Lower leg skin (tissue), 4 donors: ENCODE measurements at places on chromosomes 7 and 10. TPM values are rescaled to one million over a fixed set of nuclear protein-coding genes. Genes with fewer than 3 reads are reported as not detected.

GRCh38 chr7:18102576-18102975 lies 74.9 kb upstream of the PRPS1L1 start:
- no peak for DNase-seq

DNA sequence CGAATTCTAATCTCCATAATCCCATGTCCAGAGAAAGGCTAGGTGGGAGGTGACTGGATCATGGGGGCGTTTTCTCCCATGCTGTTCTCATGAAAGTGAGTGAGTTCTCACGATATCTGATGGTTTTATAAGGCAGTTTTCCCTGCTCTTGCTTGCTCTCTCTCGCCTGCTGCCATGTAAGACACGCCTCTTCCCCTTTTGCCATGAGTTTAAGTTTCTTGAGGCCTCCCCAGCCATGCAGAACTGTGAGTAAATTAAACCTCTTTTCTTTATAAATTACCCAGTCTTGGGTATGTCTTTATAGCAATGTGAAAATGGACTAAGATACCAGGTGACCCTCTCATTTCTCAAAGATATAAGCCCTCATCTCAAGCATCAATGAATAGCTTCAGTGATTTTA lies 1.1 kb upstream of the ACTA2 start:
- no peak for DNase-seq

DNA sequence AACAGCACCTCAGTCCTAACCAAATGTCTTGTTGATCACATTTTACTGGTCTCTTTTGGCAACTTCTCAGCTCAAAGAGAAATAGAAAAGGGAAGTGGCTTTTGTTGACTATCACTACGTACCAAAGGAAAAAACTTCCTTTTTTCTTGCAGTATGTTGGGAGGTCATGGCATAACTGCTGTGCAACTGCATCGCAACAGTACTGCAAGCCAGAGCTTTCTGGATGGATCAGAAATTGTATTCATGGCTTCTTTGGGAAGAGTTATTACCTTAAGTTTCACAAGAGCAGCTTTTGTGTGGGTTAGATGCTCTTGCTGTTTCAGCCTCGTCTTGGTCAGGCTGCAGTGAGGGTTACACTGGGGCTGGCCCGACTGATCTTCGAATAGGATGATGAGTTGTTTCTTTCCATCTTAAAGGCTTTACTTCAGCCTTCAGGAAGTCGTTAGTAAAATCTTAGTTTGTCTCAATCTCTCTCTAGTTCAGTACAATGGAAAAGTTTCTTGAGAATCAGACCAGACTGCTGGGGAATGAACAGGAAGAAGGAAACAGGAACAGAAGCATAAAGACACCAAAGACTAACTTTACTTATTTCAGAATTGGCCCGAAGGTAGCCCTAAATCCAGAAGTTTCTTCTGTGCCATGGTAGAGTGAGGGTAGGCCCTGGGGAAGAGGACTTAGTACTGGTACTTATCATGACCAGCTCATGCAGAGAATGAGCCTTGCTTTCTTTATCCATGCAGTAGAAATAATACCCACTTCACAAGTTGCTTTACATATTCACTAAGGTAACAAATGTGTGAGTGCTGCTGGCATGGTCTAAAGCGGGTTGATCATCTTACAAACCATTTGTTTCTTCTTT lies 153.6 kb downstream of the CELF2 start:
- no peak for DNase-seq

- no peak for DNase-seq
Measured at GRCh38 chr7:102306916-102307677, 20.4 kb downstream of the SH2B2 start.

CUL1 gene
- 56.5 TPM for total RNA-seq

CACNB2 gene
- total RNA-seq = 5.0 TPM

HSPA12A gene
- total RNA-seq = 9.3 TPM

ZNF117 gene
- 6.8 TPM for total RNA-seq

DNA sequence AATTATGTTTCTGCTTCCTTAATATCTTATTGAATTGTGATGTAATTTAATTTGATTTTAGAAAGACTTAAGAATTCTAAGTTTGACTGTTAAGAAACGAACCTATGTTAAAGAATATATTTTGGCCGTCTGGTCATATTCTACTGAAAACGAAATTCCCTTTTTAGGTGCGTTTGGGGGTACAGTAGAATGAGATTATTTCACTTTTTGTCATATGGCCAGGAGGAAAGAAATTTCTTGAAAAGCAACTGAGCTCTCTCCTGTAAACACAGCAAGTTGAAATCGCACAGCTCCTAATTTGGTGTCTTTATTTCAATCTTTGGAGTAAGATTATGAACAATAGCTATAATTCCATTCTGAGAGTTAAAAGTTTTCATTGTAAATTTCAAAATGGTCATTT lies 227.6 kb downstream of the CACNB2 start:
- DNase-seq = no peak

- DNase-seq = no peak
Measured at GRCh38 chr7:121394709-121395140, 1.4 kb downstream of the FAM3C start.

GRCh38 chr7:49527182-49527581 lies 246.3 kb upstream of the VWC2 start:
- no peak for DNase-seq

DNA sequence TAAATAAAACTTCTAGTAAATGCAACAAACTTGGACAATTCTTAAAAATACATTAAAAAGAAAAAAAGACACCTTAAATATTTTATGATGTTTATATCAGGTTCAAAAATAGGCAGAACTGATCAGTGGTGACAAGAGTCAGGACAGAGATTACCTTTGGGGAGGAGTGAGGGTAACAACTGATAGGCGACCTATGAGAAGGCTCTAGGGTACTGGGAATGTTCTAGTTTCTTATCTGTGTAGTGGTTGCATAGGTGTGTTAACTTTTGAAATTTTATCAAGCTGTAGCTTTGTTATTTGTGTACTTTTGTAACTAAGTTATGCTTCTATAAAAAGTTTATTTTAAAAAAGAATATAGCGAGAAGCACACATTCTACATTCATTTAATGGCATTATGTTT lies 75.1 kb upstream of the STRIP2 start:
- DNase-seq = no peak

- DNase-seq = no peak
Measured at GRCh38 chr7:97269741-97270140, 152.2 kb downstream of the SDHAF3 start.

HOXA9 gene
- 43.1 TPM for total RNA-seq

HOXA3 gene
- 20.2 TPM for total RNA-seq

GRCh38 chr10:109866168-109866994 lies 56.9 kb downstream of the XPNPEP1 start:
- peak; percentile 62 for DNase-seq

DNA sequence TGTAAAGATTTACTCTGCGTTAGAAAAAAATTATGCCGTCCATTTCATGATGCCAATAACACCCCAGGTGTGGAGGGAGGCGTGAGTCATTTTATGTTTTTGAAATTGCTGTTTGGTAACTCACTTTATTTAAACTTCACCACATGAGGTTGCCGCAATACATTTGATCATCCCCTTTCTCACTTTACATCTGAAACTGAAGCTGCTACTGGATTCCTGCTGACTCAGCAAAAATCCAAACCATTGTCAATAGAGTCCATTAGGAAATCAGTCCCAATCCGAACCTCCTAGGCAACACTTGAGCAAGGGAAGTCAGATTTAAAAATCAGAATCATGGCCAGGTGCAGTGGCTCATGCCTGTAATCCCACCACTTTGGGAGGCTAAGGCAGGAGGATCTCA lies 136.6 kb upstream of the SVIL start:
- no peak for DNase-seq

DNA sequence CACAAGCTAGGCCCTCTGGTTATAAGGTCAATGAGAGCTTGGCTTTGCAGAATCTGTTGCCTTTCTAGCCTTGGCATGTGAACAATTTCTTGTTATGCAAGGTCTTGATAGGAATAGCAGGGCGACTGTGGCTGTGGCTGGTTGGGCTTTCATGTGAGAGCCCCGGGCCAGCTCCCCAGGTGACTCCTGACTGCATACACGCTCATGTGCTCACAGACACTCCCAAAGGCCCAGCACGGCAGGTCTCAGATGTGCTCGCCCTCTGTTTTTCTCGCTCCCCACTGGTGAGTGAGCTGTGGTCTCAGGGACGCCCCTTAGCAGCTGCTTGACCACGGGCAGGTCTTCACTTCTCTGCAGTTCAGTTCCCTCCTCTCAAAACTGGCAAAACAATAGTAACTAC lies 37.1 kb upstream of the ZNF32 start:
- DNase-seq = peak; percentile 85

DNA sequence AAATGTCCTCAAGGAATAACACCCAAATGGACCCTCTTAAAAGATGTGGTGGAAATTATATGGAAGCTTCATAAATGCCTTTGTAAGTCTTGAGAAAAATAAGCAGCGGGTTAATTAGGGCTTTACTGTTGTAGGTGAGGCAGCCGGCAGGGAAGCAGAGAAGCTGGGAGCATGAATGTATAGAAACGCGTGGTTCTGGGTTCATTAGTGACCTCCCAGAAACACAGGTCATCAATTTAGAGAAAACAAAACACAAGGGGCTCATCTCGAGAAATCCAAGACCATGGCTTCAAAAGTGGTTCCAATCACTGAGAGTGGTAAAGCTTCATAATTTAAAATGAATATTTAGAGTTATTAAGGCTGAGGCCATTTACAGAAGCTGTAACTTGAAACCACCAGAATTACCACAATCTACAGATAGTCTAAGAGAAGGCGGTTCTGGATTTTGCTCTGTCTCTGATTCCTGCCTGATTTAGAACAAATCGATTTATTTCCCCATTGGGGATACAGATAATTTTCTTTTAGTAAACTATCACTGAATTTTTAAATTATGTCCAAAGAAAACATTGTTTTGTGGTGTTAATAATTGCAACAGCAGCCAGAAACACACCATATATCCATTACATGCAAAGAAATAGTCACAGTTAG lies 20.7 kb downstream of the GARIN1A start:
- peak; percentile 31 for DNase-seq

- no peak for DNase-seq
Measured at GRCh38 chr7:43083106-43083505, 29.3 kb upstream of the HECW1 start.

GRCh38 chr10:131845505-131846239 lies 55.1 kb upstream of the PPP2R2D start:
- DNase-seq = peak; percentile 72

- no peak for DNase-seq
Measured at GRCh38 chr7:140229591-140230515, 53.1 kb upstream of the KDM7A start.

DNA sequence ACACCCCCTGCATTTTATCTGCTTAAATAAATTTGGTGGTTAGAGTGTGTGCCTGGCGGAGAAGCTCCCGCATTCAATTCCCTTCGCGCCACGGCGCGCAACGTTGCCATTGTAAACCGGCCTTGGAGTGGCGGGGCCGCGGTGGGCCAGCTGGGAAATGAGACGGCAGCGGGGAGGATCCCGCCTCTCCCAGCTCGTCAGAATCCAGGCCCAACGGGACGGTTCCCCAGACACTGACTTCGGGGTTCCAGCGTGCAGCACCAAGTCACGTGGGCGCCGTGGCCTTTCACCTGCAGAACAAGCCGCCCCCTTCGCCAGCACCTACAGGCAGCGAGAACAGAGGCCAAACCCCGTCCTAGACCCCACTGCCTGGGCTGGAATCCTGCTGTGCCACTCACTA lies 103.4 kb downstream of the GRID1 start:
- peak; percentile 81 for DNase-seq

MUC12 gene
- not detected for total RNA-seq

GRCh38 chr7:100823140-100823525 lies 4.2 kb downstream of the EPHB4 start:
- DNase-seq = no peak

GRCh38 chr10:24344695-24345463 lies 135.9 kb downstream of the KIAA1217 start:
- DNase-seq = no peak

DNA sequence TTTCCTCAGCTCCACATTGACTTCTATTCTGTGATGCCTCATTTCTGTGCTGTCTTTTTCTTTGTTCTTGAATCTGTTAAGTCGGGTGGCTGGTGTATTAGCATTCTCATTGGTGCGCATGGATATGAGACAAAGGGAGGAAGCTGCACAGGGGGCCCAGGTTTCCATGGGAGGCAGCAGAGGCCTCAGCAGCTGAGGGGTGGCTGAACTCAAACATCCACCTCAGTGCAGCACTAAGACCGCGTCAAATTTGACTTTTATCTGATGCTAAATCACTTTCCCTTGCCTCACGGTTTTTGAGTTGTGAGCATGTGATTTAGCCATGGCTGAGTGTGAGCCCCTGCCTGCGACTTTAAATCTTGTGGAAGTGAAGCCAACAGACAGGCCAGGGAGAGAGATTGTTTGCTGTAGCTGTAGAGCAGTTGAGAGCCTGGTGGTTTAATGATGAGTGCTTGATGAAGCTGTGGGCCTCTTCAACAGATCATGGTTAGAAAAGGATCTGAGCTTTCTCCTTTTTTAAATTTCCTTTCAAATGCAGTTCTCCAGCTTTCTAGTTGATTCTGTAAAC lies 193.3 kb upstream of the ZNF804B start:
- no peak for DNase-seq

ADCY1 gene
- total RNA-seq = 0.30 TPM

- peak; percentile 87 for DNase-seq
Measured at GRCh38 chr10:72088889-72089575, 681 bp upstream of the SPOCK2 start.

GRCh38 chr7:134852625-134853024 lies 73.2 kb downstream of the CALD1 start:
- no peak for DNase-seq

LRRC72 gene
- not detected for total RNA-seq

TMEM236 gene
- 0.08 TPM for total RNA-seq

- no peak for DNase-seq
Measured at GRCh38 chr10:121088524-121088923, 237.4 kb downstream of the WDR11 start.

DNA sequence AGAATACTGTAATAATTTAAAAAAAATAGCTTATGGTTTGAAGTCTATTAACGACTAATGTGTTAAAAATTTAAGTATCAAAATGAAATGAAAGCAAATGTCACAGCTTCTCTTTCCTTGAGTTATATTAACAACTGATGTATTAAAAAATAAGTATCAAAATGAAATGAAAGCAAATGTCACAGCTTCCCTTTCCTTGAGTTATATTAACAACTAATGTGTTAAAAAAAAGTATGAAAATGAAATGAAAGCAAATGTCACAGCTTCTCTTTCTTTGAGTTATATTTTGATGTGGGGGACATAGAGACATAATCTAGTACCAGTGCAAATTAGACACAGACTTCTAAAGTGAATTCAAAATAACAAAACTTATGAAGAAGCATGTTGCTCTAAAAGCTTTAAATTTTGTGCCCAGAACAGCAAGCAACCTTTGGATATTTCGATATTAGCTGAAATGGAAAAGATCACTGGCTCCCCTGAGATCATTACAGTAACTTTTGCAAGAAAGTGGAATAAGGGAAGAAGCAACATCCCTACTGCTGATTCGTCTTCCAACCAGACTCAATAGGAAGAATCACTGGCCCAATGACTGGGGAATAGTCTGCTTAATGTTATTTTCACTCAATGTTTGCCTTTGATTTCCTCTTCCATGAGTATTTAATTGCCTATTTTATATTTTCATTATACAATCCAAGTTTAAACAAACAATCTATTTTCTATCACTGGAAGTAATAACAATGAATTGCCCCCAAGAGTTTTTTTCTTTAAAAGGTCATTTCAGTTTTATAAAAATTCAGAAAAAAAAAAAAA lies 8.0 kb downstream of the SKAP2 start:
- no peak for DNase-seq

- DNase-seq = no peak
Measured at GRCh38 chr7:80204454-80204853, 69.8 kb downstream of the GNAI1 start.

- no peak for DNase-seq
Measured at GRCh38 chr10:129727071-129727470, 237.0 kb downstream of the EBF3 start.
